AG04450 (cell line): ENCODE measurements at places on chromosomes 5 and 9.

- no peak for DNase-seq
Observed at GRCh38 chr5:38827525-38827924, 18.3 kb upstream of the OSMR start.

GRCh38 chr9:70868041-70868440, 253.4 kb downstream of the TRPM3 start:
- DNase-seq = no peak

DNA sequence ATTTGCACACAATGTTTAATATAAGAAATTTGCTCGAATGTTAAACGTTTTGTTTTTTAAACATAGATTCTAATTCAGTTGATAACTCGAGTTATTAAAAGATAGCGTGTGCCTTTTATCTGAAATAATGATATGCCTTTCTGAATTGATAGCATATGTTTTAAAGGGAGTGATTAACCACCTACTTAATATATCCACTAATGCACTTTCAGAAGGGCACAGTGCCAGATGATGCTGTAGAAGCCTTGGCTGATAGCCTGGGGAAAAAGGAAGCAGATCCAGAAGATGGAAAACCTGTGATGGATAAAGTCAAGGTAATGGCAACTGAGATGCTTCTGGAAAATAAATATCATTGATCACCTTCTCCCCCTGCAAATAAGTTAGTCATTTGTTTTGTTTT, 53.9 kb downstream of the ERAP1 start:
- DNase-seq = no peak

GRCh38 chr9:94773655-94774054, 47.2 kb downstream of the AOPEP start:
- no peak for DNase-seq
